COLO829 (cell line): ENCODE measurements at places on chromosomes 3 and 15.

DNA sequence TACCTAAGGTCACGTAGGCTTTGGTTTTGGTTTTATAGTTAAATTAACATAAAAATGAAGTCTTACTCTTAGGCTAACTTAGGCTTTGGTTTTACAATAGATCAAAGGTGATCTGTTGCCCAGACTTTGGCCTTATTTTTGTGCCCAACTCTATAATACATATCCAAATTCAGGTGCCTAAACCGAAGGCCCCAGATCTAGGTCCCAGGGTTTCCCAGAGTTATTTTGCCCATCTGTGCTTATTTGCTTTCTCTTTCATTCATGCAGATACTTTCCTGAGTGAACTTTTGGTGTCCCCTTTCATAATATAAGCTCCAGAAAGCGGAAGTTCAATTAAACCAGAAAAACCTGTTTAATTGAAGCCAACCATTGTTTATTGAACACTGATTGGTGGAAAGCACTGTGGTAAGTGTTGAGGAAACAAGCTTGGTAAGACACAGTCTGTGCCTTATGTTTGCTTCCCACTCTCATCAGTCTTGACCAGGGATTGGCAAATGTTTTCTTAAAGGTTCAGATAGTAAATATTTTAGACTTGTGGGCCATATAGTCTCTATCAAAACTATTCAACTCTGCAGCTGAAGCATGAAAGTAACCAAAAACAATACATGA is 209.7 kb downstream of the WDR72 start:
- DNase-seq = no peak

GRCh38 chr3:184384856-184385422 is 5.1 kb downstream of the CHRD start:
- no peak for DNase-seq

DNA sequence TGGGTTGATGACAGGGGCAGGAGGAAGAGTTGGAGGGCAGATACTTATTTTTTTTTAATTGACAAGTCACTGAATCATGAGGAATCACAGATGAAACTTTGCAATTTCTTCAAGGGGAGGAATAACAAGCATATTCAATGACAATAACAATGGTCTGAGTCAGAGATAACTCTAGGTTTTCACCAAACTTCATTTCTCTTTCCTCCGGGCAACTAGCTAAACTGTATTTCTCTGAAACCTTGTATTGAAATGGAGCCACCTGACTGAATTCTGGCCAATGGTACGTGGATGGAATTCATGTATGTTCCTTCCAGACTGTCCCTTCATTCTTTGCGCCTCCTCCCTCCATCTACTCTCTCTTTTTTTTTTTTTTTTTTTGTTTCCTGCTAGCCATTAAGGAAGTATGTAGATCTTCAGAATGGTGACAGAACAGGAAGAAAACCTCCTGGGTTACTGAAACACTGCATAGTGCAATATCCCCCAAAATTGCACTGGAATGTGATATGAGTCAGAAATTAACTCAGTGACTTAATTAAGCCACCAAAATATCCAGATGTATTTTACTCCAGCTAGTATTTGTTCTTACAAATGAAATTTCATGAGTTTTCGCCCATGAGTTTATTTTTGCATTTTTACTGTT is 495.4 kb downstream of the OTOL1 start:
- DNase-seq = no peak

- no peak for DNase-seq
Measured at GRCh38 chr3:16070707-16071106, 103.8 kb upstream of the GALNT15 start.

- no peak for DNase-seq
Measured at GRCh38 chr3:9238721-9239295, 10.6 kb downstream of the SRGAP3 start.

- DNase-seq = no peak
Measured at GRCh38 chr3:160948273-160948672, 156.9 kb downstream of the B3GALNT1 start.

DNA sequence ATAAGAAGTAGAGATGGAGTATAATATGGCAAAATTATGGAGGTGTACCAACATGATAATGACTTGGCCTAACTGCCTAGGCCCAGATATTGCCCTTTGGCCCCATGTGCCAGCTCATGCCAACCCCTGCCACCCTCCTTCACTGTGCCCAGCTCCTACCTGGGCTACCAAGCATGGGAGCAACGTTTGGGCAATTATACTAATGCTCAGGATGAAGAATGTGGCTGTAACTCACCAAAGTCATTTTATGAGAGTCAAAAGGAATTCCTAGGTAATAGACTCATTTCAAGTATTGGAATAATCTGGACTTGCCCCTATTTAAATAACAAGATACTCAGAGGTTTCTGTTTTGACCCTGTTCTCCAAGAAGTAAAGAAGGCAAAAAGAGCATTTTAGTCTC is 240.2 kb upstream of the IL12A start:
- DNase-seq = no peak

GRCh38 chr3:186990878-186991308 is 60.6 kb downstream of the ST6GAL1 start:
- DNase-seq = no peak

DNA sequence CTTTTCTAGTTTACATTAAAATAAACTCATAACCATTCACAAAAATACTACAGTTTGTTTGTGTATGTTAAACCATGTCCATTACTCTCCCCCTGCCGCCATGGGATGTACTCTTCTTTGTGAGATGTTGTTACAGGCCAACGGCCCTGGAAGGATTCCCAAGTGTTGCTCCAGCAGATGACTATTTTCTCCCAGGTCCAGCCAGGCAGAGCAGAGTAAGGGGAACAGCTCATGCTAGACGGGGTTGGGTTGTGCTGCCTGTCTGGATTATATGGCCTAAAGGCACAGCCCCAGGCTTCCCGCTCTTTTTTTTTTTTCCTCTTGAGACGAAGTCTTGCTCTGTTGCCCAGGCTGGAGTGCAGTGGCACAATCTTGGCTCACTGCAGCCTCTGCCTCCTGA is 24.5 kb upstream of the SLCO2A1 start:
- no peak for DNase-seq

GRCh38 chr3:37575284-37575683 is 286.4 kb upstream of the CTDSPL start:
- no peak for DNase-seq

DNA sequence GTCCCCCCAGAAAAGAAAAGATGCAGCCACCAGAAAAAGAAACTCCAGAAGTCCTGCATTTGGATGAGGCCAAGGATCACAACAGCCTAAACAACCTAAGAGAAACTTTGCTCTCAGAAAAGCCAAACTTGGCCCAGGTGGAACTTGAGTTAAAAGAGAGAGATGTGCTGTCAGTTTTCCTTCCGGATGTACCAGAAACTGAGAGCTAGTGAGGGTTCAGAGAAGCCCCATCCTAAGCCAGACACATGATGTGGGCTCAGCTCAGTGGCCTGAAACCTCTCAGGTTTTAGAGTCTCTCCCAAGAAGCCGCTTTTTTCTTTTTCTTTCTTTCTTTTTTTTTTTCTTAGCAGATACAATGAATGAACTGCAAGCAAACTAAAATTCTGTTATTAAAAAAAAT is 7.8 kb downstream of the SLC51B start:
- no peak for DNase-seq

GRCh38 chr15:90955624-90956273 is 1.1 kb downstream of the RCCD1 start:
- DNase-seq = no peak

GRCh38 chr15:52261498-52262242 is 33.9 kb downstream of the MYO5C start:
- DNase-seq = peak; percentile 74

DNA sequence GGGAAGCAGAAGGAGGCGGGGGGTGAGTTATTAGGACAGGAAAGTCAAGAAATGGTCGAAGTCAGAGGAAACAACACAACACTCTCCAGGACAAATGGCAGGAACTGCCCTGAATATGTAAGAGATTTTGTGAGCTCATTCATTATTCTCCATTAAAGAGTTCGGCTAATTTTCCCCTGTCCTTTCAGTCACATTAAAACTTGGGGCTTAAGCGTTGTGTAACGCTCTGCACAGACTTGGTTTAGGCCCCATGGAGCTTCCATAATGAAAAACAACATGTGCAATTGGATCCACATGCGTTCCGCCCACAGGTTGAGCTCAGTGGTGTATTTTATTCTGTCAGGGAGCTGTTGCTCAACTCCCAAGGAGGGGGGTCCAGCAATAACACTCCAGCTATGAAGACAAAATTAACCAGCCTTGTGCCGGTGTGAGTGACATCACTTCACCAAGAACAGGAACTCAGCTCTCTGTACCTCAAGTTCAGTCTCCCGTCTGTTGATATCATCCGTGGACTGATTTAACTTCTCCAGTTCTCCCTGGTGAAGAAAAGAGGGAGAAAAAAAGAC is 2.3 kb downstream of the SH3BP5 start:
- no peak for DNase-seq

DNA sequence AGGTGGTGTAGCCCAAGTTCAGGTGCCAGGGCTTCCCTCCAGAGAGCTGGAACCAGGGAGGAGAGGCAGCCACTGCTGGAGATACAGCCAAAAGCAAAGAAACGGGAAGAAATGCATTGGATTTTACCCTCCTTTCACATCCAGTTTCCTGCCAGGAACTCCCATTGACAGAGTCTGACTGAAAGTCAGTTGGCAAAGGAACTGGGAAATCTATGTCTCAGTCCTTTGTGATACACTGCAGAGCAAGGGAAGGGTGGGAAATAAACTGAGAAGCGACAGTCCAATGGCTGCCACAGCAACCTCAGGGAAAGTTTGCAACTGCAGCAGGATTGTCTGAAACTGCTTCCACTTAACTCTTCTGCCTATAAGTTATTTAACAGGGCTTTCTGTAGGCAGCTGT is 142.6 kb downstream of the SATB1 start:
- DNase-seq = no peak

GRCh38 chr3:109057056-109057455 is 60.9 kb downstream of the MORC1 start:
- DNase-seq = no peak

DNA sequence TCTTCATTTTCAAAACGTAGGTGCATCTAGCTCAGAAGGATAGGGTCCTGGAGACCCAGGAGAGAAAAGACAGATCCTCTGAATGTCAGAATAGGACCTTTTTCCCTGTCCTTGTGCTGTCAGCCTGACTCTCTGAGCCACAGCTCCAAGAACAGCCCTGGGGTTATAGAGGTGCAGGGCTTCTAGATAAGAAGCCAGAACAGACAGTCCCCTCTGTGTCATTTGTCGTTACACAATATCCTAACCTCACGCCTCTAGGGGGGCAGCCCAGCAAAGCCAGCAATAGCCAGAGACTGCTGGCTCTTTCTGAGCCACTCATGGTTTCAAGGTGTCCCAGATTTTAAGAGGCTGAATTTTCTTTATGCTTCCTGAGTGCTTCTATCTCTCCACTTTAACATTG is 153.2 kb upstream of the THBS1 start:
- DNase-seq = no peak

GRCh38 chr3:121629601-121630000 is 31.1 kb downstream of the HCLS1 start:
- no peak for DNase-seq

GRCh38 chr15:62453375-62453774 is 288.3 kb upstream of the C2CD4B start:
- no peak for DNase-seq

GRCh38 chr3:13598926-13599886 is 50.3 kb downstream of the FBLN2 start:
- DNase-seq = no peak

- DNase-seq = no peak
Measured at GRCh38 chr15:66249605-66250174, 3.9 kb downstream of the MEGF11 start.

DNA sequence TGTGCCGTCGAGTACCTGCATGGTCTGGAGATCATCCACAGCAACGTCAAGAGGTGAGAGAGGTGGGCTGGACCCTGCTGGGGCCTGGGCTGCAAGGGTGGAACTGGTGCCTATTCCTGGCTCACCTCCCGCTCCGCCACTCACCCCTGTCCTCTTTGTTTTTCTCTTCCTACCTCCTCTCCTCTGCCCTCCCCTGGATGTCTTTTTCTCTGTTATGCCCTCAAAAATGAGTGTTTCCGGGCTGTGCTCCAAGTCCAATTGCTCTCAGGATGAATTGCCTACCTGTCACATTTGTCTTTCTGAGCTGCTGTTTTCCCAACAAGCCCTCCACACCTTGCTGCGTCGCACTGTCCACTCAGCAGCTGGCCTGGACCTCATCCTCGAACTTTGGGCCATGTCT is 28.5 kb upstream of the TATDN2 start:
- no peak for DNase-seq

DNA sequence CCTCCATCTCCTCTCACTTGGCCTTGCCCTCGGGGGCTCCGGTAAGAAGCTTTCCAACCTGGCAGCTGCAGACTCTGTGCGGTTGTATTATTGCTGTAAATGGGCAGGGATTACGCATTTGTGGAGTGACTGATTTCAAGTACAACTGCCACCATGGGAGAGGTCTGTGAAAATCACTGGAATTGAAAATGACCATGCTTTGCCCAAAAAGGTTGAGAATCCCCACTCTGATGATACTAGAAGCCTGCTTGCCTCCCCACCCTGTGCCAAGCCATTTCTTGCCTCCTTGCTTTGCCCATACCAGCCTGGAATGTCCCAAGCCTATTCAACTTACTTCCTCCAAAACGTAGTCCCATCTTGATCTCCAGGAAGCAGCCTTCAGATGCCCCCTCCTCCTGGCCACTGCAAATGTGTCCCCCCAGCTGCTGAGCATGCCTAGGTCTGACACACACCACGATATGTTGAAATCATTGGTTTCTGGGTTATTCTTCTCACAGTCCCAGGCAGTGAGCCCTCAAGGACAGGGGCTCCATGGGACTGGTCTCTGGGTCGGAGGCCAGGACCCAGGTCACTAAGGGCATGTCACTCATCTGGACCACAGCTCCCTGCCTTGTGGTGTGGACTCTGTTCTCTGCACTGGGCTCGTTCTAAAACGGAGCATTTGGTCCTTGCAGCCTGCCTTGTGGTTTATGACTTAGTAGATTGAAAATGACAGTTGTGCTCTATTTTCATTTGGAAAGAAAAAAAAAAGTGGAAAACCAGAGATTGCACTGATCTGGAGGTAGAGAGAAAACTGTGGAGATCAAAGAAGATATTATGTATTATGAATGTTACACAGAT is 42.9 kb downstream of the SMAD3 start:
- DNase-seq = no peak

GRCh38 chr15:63202861-63203260 is 13.5 kb downstream of the RAB8B start:
- no peak for DNase-seq

DNA sequence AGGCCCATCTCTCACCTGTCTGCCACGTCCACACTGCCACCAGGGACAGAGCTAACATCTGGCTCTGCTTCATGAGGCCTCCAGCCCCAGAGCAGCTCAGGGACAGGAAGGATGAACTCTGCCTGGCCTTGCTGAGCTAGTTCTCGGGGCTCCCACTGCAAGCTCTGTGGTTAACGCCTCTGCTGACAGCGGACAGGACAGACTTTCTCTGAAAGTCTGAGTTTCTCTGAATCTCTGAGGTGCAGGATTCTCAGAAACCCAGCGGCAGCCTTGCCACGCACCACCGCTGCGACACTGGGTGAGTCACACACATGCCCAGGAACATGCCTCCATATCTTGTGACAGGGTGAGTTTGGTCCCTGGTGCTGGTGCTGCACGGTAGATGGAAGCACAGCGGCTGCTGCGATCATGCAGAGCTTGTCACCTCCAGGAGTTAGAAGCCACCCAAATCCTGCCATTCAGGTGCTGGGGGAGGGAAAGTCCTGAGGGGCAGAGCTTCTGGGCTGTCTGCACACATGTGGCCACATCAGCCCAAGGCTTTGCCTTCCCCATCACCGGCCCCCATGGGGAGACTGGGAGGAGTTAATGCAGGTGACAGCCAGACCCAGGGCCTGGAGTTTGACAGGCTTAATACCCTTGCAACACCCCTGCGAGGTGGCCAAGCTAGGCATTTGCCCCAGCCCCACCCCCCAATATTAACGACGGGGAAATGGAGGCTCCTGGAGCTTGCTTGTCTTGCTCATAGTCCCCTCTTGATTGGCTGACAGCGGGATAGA is 267.0 kb downstream of the PLCL2 start:
- no peak for DNase-seq

- DNase-seq = no peak
Measured at GRCh38 chr3:32685543-32686185, 676 bp downstream of the CNOT10 start.
